Activated CD8-positive, alpha-beta memory T cell treated with anti-CD3 and anti-CD28 coated beads, Interleukin-2, amount 10 ng/mL, durations not matched to agents 7 days and 5 days (primary cell): ENCODE measurements at places on chromosomes 4 and X. TPM values are rescaled to one million over a fixed set of nuclear protein-coding genes. Genes with fewer than 3 reads are reported as not detected.

The PPEF1 gene
- not detected for total RNA-seq

The CACNA1F gene
- 1.3 TPM for total RNA-seq

The USP51 gene
- 0.88 TPM for total RNA-seq

The MAGEA12 gene
- total RNA-seq = not detected

The DACH2 gene
- not detected for total RNA-seq
